ENCODE measurements at places on chromosomes 2 and 18.
A peak's percentile ranks its signal among the peaks of the same experiment; 100 is the strongest.

DNA sequence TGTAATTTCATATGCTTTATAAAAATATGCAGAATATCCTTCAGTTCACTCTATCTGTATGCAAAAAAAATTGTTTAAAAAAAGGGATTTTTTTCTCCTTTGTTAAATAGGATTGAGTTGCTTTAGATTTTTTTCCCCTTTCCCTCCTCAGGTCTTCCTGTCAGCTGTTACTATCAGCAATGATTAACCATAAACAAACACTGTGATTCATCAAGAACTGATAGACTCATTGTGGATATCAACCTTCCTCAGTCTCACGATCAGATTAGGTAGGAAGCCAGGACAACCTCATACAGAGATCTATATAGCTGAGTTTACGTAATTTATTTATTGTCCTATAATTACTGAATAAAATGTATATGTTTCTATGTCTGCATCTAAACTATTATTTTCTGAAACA is 2136.2 kb upstream of the CELF4 start:
- DNase-seq: no peak

- no peak for DNase-seq
Observed at GRCh38 chr2:240561325-240561971, 1.3 kb downstream of the DUSP28 start.

- peak; percentile 26 for DNase-seq
Observed at GRCh38 chr2:201260302-201260800, at the start of gene CASP8. TSS of gene CASP8 (plus strand) at chr2:201260536. CDS start at chr2:201266487, 5,951 bp downstream.

DNA sequence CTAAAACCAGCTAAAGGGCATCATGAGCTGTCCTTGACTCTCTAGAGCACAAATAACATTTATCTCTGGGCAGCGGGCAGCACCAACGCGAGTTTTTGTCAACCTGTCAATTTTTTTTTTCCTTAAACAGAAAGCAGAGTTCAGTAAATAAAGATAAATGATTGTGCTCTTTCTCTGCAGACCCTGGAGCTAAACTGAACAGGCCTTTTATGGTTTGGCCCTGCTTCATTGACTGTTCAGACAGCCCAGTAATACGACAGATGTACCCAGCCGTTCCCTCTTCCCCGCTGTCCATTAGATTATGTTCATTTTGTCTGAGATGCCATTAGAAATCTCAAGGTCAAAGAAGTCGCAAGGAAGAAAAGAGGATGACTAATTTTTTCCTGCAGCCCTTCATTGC is 280.5 kb upstream of the PIK3C3 start:
- DNase-seq: no peak

DNA sequence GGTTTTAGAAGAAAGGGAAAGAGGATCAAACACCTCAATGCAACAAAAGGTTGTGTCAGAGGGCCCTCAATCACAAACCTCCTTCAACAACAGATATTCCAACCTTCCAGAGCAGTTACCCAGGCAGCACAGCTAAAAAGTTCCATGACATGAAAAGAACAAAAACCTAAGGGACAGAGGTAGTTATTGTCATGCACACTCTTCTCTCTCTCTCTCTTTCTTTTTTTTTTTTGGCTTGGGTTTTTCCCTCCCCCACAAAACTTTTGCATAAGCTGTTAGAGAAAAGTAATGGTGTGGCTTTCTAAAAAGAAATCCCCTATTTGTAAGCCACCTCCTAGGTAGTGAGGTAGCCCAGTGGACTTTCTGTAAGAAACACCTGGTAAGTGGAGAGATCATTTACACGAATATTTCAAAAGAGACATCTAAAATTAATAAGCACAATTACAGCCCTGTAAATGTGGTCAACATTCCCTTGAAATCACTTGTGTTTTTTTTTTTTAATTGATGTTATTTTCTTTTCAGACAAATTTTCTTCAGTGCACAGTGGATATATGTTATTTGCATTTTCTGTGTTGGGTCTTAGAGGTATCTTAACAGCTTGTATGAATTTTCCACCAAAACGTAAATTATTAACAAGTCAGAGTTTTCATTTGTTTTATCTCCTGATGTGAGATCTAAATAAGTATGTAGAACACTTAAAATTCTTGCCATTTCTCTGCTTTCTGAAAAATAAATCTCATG is 48.4 kb downstream of the ZEB2 start:
- no peak for DNase-seq

DNA sequence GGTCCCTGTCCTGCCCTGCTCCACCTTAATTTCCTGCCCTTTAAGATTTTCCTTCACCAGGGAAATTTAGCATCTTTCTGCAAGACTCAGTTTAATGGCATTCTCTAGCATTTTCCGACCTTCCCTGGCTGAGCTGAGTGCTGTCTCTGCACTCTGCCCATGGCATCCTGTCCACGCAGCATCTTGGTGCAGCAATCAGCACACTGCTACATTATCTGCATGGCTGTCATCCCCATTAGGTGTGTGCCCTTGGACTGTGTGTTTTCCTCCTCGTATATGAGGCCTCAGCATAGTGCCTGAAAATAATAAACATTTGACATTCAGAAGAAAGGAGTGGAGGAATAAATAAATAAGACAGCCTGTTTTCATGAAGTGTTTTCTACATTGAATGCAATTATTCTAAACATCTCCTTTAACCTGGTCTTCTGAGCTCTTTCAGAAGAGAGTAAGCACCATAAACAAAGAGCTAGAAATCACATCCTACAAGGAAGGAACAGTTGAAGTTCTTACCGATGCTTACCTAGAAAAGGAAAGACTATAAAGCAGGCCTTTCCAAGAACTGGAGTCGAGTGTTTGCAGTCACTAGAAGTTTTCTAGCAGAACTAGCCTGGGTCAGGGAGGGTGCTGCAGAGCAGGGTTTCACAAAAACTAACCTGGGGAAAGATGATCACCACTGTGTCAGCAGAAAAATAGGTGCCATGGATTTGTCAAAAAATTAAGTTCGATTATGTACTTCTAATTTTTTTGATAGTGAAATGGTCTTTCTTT is 131.4 kb upstream of the ITGB6 start:
- DNase-seq: no peak

DNA sequence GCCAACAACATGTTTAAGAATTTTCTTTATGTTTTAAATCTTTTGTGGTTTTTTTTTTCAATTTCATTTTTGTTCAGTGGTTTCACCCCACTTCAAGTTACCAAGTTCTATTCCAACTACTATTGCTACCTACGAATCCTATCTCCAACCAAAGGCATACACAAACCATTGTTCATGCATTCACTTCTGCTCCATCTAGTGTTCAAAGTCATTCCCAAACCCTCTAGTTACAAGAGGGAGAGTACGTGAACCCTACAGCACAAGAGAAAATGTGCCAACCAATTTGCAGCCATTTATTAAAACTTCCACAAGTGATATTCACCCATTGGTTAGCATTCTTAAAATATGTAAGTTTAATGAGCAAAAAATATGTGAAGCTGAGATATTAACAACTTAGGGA is 295.1 kb upstream of the KYNU start:
- no peak for DNase-seq

DNA sequence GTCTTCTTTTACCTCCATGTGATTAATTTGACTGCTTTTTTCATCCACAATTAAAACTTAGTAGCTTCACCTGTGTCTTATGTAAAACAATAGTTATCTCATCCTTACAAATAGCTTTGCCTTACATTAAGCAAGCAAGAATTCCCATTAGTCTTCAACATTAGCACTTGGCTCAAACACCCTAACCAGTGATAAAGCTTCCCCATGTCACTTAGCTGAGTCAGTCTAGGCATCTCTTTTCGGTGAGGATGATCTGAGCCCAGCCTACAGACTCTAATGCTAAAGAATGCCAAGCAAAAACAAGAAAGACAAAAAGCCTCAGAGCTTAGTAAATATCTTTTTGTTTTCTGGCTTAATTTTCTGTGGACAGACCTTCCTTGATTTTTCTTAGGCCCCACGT is 26.1 kb downstream of the GAD1 start:
- no peak for DNase-seq

DNA sequence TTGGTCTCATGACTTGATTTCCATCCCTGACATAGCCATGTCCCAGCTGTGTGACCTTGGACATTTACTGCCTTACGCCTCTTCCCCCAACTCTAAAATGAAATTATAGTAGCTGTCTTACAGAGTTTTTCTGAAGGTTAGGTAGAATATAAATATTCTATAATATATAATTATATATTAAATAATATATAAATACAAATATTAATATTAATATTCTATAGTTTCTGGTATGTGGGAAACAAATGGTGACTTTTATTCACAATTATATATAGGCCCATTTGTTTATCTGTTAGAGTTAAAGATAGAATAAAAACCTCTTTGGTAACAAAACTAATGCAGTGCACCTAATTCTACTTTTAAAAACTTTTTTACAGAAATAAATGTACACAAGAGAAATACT is 1.7 kb downstream of the RBBP8 start:
- no peak for DNase-seq

DNA sequence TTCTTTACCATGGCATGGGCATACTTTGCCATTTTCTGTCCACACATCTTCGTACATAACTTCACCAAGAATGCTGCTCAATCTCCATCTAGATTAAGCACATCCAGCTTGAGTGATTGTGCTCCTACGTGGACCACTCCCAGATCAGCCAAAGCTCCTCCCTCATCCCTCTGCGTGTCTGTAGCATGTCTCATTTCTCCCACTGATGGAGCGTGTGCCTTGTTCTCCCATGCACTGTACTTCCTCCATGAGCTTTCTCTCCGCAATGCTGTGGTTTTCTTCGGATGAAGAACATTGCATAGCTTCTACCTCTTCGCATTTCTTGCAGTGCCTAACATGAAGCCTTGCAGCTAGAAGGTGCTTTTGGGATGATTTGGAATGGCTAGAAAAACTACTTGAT is 13.5 kb downstream of the CCL20 start:
- DNase-seq: no peak
